NCI-H2081 (cell line): ENCODE measurements at places on chromosomes 7 and 10.

- DNase-seq = no peak
These were observed 178.6 kb downstream of the SORCS3 start for GRCh38 chr10:104819731-104820130.

DNA sequence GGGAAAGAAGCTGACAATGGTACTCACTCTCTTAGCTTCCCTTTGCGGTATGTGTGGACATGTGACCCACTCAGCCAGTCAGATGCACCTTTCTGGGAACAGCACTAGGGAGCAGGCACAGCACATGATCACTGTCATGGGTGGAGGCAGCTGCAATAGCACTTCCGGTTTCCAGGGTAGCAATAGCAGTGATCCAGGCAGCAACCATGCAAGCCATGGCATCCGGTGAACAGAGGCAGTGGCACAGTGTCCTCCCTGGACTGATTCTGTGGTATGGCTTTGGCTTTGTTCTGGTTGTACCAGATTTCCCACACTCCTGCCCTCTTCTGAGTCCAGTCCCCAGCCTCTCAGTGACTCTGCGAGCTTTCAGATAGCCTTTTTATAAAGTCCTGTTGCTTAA is 86.8 kb upstream of the NAMPT start:
- DNase-seq = no peak

DNA sequence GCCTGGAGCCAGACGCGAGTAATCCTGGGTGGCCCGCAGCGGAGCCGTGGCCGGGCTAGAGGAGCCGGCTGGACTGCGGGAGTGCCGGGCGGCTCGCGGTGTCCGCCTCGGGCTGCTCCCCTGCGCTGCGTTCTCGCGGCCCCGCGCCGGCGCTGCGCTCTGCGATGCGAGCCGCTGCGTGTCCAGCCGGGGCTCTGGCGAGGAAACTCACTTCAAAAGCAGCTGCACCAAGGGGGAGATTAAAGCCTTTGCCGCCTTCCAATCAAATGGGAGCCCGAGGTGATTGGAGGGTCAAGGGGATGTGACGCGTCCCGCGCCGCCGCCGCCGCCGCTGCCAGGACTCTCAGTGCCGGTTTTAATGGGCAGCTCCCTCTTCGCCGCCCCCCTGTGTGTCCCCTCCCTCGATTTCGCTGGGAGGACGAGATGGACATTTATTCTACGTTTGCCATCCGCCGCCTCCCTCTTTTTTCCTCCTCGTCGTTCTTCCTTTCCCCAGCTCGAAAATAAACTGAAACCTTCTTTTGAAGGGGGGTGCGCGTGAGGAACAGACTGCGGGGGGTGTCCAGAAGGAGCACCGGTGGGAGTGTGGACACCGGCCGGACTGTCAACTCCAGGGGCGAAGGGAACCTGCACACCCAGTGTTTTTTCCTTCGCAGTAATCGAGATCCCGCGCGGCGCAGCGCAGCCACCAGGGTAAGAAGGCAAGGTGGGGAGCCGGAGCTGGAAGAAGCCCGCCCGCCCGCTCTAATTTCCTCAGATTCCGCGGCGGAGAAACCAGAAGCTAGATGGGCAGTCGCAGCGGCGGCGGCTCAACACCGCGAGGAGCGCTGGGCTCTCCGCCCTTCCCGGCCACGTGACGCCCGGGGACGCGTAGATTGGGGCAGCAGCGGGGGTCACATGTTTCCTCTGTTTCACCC is at the start of gene ZNF503:
ZNF503 (minus strand) TSS at position 196 of the 917 bp plus-strand sequence. CDS start 345 bp downstream, outside the sequence.
- peak; percentile 94 for DNase-seq

GRCh38 chr7:2838873-2839578 is 5.1 kb downstream of the GNA12 start:
- DNase-seq = no peak

GRCh38 chr10:110356628-110357245 is 52.0 kb upstream of the SMNDC1 start:
- no peak for DNase-seq

DNA sequence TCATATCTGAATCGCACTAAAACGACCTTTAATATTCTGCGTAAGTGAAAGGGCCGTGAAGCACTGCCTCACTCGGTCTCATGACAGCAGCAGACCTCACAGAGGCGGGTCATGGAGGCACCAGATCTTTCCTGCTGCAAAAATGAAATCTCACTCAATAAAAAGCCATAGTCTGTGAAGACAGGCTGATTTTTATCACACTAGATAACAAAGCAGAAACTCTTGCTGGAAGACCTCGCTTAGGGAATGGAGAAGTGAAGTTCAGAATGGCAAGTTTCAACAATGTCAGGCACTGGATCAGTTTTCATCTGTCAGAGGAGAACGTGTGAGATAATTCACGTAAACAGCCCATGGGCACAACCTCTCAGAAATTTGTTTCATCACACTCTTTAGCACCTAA is 8.0 kb downstream of the SEPHS1 start:
- DNase-seq = no peak

DNA sequence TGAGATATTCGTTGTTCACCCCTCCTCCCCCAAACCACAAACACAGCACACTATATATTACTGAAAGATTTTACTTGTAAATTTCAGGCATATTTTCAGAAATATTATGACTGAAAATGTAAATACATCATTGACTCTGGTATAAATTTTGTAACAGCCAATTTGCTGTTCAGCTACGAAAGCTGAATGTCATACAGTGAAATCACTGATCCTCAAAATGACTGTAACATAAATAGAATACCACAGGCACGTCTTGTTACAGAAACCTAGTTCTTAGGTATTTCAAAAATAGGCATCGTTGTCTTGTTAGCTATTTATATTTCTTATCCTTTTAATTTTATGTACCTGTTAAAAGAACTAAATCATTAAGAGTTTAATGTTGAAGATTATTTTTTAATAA is 15.1 kb downstream of the TRUB1 start:
- DNase-seq = no peak

GRCh38 chr7:22219036-22219435 is 137.9 kb downstream of the RAPGEF5 start:
- DNase-seq = no peak

- DNase-seq = peak; percentile 43
These were observed 858.7 kb downstream of the REEP3 start for GRCh38 chr10:64379898-64380297.

GRCh38 chr7:40786909-40787308 is 652.1 kb downstream of the SUGCT start:
- no peak for DNase-seq

GRCh38 chr7:133696056-133696455 is 431.1 kb upstream of the LRGUK start:
- DNase-seq = peak; percentile 32

- no peak for DNase-seq
These were observed 2.9 kb downstream of the INPP5A start for GRCh38 chr10:132540456-132540855.

DNA sequence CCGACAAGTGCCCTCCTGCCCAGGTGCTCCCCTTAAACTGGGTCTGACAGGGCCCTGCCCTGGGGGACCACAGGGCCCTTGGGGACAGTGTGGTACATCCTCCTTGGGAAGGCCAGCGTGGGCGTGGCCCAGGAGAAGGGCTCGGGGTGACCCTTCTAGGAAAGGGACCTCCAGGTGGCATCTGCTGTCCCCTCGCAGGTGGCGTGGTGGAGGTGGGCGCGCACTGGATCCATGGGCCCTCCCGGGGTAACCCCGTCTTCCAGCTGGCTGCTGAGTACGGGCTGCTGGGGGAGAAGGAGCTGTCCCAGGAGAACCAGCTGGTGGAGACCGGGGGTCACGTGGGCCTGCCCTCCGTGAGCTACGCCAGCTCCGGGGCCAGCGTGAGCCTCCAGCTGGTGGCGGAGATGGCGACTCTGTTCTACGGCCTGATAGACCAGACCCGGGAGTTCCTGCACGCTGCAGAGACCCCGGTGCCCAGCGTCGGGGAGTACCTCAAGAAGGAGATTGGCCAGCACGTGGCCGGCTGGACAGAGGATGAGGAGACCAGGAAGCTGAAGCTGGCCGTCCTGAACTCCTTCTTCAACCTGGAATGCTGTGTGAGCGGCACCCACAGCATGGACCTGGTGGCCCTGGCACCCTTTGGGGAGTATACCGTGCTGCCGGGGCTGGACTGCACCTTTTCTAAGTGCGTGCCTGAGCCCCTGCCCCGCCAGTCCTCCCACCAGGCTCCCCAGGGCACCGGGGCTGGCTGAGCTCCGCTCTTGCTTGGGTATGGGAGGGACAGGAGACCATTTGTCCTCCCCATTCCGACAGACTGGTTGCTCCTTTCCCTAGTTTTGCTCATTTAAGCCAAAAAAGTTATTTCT is 972 bp downstream of the PAOX start:
- no peak for DNase-seq

GRCh38 chr7:43944286-43944685 is 18.1 kb downstream of the UBE2D4 start:
- DNase-seq = no peak

GRCh38 chr10:21715531-21716195 is 181.6 kb downstream of the MLLT10 start:
- no peak for DNase-seq

- DNase-seq = no peak
These were observed 7.1 kb downstream of the CCDC126 start for GRCh38 chr7:23604296-23604640.

- peak; percentile 5 for DNase-seq
These were observed 544 bp downstream of the SEC23IP start for GRCh38 chr10:119893074-119893473.

GRCh38 chr7:9960460-9960859 is 1013.2 kb upstream of the PHF14 start:
- no peak for DNase-seq

- DNase-seq = no peak
These were observed 214.0 kb downstream of the GPR158 start for GRCh38 chr10:25388862-25389206.

DNA sequence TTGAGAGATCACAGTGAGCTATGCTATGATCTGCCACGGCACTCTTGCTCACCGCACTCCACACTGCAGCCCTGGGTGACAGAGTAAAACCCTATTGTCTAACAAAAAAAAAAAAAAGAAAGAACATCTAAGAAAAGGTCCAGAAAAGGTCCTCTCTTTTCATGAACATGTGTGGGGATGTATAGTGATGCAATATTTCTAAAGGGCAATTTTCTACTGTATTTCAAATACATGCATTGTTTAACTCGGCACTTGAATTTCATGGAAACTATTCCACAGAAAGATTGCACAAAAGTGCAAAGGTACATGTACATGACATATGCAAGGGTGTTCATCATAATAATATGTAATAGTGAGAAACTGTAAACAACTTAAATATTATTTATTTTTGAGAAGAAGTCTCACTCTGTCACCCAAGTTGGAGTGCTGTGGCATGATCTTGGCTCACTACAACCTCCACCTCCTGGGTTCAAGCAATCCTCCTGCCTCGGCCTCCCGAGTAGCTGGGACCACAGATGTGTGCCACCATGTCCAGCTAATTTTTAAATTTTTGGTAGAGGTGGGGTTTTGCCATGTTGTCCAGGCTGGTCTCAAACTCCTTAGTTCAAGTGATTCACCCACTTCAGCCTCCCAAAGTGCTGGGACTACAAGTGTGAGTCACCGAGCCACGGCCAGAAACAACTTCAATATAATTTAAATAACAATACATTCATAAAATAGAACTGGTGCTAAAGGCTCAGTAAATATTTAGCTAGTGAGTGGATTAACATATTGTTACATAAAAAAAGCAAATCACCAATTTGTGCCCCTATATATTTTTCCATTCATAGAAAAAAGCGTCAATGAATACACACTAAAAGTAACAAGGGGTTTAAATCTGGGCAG is 1.3 kb upstream of the PPRC1 start:
- no peak for DNase-seq

DNA sequence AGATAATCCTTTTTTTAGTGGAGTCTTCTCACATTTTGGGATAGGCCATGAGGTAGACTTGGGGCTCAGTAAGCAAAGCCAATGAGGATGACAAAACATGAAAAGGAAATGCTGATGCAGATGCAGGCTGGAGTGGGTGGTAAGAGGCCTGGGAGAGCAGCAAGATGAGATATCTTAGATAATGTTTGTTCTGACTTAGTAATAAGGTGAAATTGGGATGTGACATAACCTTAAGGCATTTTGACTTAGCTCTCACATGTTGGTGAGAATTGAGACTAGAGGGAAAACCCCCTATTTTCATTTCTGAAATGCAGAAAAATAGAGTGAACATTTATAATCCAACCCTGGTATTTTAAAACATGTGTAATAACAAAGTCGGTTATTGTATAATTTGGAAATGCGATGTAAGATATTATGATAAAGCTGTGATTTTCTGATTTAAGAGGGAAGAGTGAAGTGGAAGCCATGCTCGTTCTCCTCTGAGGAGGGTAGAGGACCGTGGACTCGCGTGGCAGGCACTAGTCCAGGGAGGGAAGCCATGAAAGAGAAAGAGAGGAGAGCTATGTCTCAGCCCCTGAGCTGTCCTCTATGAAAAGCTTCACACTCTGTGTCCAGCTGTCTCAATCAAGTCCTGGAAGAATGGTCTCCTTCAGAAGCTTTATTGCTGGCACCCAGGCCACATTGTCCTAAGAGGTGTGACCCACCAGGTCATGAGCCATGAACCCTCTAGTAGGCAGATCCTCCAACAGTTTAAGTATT is 57.3 kb downstream of the ST7 start:
- no peak for DNase-seq

DNA sequence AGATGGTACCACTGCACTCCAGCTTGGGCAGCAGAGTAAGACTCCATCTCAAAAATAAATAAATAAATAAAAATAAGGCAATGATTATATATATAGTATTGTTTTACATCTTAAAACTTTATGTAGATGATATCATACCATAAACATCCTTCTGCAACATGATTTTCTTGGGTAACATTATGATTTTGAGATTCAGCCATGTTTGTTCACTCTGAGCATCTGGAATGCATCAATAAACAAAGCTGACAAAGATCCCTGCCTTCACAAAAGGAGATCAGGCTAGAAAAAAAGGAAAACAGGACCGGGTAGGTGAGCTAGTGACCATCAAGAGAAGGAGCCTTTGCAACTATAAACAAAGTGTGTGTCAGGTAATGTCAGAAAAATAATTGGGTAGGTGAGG is 31.9 kb upstream of the KAT6B start:
- no peak for DNase-seq

DNA sequence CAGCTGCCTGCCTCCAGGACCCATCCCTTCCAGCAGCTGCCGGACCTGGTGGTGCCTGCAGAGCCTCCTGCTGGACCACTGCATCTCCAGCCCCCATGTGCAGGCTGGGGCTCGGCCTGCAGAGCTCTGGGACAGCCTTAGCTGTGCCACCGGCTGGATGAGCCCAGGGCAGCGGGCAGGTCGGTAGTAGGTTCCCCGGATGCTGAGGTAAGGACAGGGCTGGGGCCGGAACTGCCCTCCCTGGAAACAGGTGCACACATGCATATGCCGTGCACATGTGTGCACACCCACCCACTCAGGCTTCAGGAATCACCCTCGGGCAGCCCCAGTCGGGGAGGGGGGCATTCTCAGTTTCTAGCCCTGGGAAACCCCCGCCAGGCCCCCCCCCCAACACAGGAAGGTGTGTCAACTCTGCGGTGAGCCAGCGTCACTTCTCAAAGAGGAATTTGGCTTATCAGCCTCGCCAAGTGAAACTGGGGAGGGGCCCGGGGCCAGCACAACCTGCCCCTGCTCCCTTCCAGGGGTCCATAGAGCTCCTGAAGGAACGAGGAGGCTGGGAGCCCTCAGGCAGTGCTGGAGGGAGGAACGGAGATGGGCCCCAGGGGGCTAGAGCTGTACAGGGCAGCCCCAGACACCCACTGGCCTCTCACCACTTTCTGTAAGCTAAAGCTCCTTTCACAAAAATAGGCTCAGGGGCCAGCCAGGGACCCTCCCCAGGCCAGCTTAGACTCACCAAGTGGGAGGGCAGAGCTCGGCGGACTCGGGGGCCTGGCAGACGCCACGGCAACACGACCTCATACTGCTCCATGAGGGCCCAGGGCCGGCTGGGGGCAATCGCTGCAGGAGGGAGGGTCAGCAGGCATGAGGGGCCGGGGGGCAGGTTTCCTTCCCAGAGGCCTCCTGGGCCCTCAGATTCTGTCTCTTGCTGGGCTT is 1.7 kb downstream of the ADAM8 start:
- no peak for DNase-seq

GRCh38 chr7:38453826-38454225 is 177.3 kb downstream of the AMPH start:
- no peak for DNase-seq
